Osteoblast (primary cell): ENCODE measurements at places on chromosomes 1 and 21. TPM values are rescaled to one million over a fixed set of nuclear protein-coding genes. Genes with fewer than 3 reads are reported as not detected.

Gene S100A7
- total RNA-seq: not detected in 2 replicates

GRCh38 chr1:54126271-54126815 is 26.5 kb downstream of the CDCP2 start:
- peak; percentile 76 for DNase-seq

Gene LCE1D
- not detected in 2 replicates for total RNA-seq

Gene C1orf74
- total RNA-seq: 2.5 and 3.5 TPM in 2 replicates

GRCh38 chr1:107669996-107670395 is 295.0 kb downstream of the VAV3 start:
- no peak for DNase-seq

DNA sequence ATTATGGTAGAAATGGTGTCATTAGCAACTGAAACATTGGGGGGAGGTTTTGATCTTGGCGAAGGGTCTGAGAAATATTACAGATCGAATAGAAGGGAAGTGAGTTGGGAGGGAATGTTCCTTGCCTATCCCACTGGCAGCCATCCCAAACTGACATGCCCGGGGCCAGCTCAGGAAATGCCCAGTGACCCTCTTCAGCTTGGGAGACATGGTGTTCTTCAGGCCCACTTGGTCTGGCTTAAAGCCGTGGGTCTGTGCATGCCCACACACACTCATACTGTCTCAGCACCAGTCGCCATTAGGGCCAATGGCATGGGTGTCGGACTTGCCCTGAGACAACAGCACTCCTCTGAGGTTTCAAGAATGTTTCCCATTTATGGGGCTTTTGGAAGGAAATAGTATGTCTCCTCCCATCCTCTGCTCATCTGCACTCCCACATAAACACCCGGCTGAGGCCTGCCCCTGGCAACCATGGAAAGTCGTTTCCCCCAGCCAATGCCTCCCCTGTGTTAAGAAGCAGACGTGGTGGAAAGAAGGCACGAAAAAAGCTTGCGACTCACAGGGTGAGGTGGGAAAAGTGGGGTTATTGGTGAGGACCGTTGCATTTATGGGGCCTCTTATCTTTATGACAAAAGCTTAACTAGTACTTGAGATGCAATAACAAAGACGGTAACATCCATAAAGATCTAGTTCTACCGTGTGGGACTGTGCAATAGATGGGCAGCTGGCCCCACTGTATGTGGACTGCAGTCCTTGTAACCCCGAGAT is 2.0 kb downstream of the RNF186 start:
- no peak for DNase-seq

DNA sequence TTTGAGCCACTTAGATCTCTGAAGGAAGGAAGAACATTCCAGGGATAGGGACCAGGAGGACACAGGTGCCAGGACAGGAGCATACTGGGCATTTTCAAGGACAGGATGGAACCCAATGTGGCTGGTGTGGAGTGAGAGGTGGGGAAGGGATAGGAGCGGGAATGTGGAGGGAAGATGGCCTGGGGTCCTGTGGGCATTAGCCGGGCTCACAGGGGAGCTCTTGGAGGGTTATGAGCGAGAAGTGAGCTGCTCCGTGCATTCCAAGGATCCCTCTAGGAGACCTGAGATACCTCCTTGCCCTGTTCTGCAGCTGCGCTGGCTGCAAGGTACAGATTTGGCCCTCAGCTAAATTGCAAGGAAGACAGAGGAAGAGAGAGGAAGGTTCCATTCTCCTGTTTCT is 87.5 kb downstream of the IER5 start:
- DNase-seq: no peak

Gene NBPF4
- under 0.01 TPM in 1 of 2 replicates, not detected in the other for total RNA-seq

DNA sequence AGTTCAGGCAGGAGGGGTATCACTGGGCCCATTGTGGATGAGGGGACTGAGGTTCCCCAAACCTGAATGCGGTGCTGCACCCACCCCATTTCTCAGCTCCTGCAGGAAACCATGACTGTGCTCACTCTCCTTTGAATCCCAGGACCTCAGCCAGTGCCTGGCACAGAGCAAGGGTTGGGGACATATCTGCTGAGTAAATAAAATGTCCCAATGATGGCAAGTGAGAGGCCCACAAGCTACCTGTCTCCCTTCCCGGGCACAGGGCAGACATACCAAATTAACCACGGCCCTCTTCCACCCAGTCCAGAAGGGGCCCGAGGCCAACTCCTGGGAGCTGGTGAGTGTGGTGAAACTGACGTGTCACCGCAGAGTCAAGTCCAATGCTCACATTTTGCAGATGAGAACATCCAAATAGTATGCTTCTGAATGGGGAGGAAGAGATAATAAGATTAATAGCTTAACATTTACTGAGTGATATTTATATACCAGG is 97.6 kb downstream of the EPHB2 start:
- DNase-seq: peak; percentile 98

Gene U2AF1
- total RNA-seq: 18.3 and 26.4 TPM in 2 replicates

- no peak for DNase-seq
These were observed 1361.7 kb upstream of the B3GALT2 start for GRCh38 chr1:194548071-194548470.

Gene MRPS21
- total RNA-seq: 28.0 and 29.0 TPM in 2 replicates

- DNase-seq: no peak
These were observed 77.7 kb downstream of the MRPL37 start for GRCh38 chr1:54277451-54278341.

- no peak for DNase-seq
These were observed 72.3 kb downstream of the PRDM2 start for GRCh38 chr1:13772271-13772670.

DNA sequence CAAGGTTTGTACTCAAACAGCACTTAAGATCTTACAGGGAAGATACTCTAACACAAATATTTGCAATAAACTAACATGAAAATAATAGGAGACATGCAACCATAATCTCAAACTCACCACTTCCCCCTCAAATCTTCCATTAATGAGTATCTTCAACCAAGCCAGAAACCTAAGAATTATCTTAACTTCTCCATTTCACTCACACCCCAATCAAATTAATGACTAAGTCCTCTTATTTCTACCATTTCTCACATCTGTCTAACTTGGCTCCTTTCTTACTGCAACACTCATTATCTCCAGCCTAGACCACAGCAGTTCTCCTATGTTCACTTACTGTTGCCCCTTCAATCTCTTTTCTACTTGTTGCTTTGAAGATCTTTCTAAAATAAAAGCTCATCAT is 10.4 kb downstream of the RBBP5 start:
- no peak for DNase-seq

DNA sequence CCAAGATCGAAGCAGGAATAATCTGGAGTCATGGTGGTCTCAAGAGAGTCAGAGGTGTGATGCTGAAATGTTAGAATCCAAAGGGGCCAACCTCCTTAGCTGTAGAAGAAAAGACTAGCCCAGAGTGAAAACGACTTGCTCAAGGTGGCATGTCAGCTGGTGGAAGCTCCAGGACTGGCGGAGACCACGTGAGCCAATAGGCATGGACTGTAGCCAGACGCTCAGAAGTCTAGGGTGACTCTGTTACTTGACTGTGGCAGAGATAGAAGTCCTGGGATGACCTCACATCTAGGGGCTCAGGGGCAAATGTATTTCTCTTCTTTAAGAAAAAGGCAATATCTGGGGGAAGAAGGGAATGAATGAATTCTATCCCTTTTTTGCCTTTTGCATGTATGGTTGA is 267.4 kb downstream of the ATG4C start:
- DNase-seq: no peak

Gene KLHDC9
- total RNA-seq: 1.4 and 1.5 TPM in 2 replicates

DNA sequence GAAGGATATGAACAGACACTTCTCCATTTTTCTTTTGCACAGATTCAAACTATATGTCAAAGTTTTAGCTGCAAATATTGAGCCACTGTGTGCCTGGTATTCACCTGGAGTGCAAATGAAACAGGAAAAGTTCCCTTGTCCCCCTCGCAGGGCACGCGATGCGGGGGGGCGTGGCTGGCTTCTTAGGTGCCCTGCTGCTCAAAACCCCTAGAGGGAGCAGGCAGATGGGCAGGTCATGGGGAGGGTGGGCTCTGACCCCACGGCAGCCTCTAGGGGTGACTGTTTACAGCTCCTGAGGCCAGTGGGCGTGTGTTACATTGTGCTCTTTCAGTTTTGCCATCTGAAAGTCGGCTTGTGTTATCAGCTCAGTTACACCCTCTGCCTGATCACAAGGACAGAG is 931.2 kb upstream of the B3GALT2 start:
- no peak for DNase-seq

GRCh38 chr1:185279571-185279970 is 37.5 kb downstream of the IVNS1ABP start:
- DNase-seq: no peak

Gene SIPA1L2
- total RNA-seq: 6.9 and 8.0 TPM in 2 replicates

- no peak for DNase-seq
These were observed 359.3 kb downstream of the SMYD3 start for GRCh38 chr1:246147524-246148461.
